ENCODE measurements at places on chromosomes 11 and 22. TPM values are rescaled to one million over a fixed set of nuclear protein-coding genes. Genes with fewer than 3 reads are reported as not detected.
A peak's percentile ranks its signal among the peaks of the same experiment; 100 is the strongest.

GRCh38 chr11:19599681-19600080, 113.0 kb upstream of the NAV2 start:
- H3K4me1 ChIP-seq, result no peaks in the 10 kb centered on the region
- H3K27ac ChIP-seq, result no peak overlapping the region

GRCh38 chr22:44693756-44694155, 8.2 kb upstream of the PRR5 start:
- no peak for DNase-seq
- H3K4me3 ChIP-seq, result no peak overlapping the region
- no peaks in the 10 kb centered on the region for H3K27me3 ChIP-seq
- H3K4me1 ChIP-seq, result peaks cover 7% of the 10 kb centered on the region
- H3K27ac ChIP-seq, result no peak overlapping the region

DNA sequence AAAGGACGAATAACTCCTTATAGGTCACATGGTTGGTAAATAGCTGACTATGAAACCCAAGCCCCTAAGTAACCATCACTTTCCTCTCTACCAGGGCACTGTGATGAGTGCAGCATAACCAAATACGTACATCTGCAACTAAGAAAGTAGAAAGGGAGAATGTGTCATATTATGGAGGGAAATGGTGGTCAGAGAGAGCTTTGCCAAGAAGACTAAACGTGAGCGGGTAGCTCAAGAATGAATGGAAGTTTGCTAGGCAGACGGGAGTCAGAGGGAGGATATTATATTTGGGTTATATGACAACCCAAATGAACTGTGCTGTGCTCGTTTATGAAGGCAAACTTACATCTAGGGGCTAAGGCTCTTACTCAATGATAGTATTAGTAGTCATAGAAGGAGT, 537.3 kb downstream of the OPCML start:
- H3K4me1 ChIP-seq, result no peaks in the 10 kb centered on the region
- no peak for DNase-seq
- H3K36me3 ChIP-seq, result no peaks in the 10 kb centered on the region
- no peak overlapping the region for H3K27ac ChIP-seq
- H3K4me3 ChIP-seq, result no peak overlapping the region

GRCh38 chr11:122145715-122146274, 29.8 kb upstream of the BLID start:
- H3K4me3 ChIP-seq, result no peak overlapping the region
- H3K4me1 ChIP-seq, result no peaks in the 10 kb centered on the region
- no peaks in the 10 kb centered on the region for H3K27me3 ChIP-seq
- H3K36me3 ChIP-seq, result no peaks in the 10 kb centered on the region

- no peak overlapping the region for H3K27ac ChIP-seq
- DNase-seq, result no peak
- H3K36me3 ChIP-seq, result no peaks in the 10 kb centered on the region
- H3K4me1 ChIP-seq, result no peaks in the 10 kb centered on the region
- no peaks in the 10 kb centered on the region for H3K27me3 ChIP-seq
- H3K4me3 ChIP-seq, result no peak overlapping the region
These were observed 42.6 kb upstream of the MPEG1 start for GRCh38 chr11:59255281-59255680.

DNA sequence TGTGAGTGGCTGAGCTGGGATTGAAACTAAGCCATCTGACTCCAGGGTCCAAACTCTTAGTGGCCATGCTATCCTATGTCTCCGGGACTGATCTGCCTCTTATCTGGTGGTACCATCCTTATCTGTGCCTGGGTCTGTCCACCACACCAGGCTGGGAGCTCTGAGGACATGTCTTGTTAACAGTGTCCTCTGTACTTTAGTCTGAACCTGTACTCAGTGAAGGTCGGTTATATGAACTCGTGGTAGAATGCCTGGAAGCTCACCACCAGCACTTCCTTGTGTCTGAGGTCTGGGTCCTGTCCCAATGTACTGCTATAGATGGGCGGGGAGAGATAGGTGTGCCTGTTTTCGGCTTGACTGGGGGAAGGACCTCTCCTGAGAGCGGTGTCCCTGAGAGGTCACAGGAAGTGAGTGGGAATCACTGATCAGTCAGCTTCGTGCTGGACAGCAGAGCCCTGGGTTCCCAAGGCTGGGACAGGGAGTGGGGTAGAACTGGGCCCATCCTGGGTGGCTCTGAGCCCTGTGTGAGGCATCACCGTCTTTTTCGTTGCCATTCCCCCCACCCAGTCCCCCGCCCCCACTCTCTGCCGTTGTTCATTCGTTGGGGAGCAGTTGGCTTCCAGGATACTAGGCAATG, 8.9 kb downstream of the MYO7A start:
- no peaks in the 10 kb centered on the region for H3K36me3 ChIP-seq
- H3K4me3 ChIP-seq, result no peak overlapping the region
- no peaks in the 10 kb centered on the region for H3K27me3 ChIP-seq
- no peak overlapping the region for H3K27ac ChIP-seq
- DNase-seq, result no peak

GRCh38 chr11:96215110-96215782, 127.7 kb downstream of the MAML2 start:
- H3K36me3 ChIP-seq, result no peaks in the 10 kb centered on the region
- DNase-seq, result peak; percentile 54
- peaks cover 44% of the 10 kb centered on the region for H3K4me1 ChIP-seq
- no peak overlapping the region for H3K27ac ChIP-seq
- H3K4me3 ChIP-seq, result no peak overlapping the region

PRODH gene
- 3.4 TPM for polyA plus RNA-seq

SCGB2A2 gene
- not detected for polyA plus RNA-seq

Measured in cardiac muscle cell (in vitro differentiated cells and primary cell).